Renal cortical epithelial cell (primary cell): ENCODE measurements at places on chromosomes 16 and 17.

- peak; percentile 14 for DNase-seq
Observed at GRCh38 chr17:39573447-39574298, 34.0 kb downstream of the NEUROD2 start.

GRCh38 chr17:82246365-82247181 lies 17.7 kb downstream of the SLC16A3 start:
- DNase-seq = peak; percentile 71

DNA sequence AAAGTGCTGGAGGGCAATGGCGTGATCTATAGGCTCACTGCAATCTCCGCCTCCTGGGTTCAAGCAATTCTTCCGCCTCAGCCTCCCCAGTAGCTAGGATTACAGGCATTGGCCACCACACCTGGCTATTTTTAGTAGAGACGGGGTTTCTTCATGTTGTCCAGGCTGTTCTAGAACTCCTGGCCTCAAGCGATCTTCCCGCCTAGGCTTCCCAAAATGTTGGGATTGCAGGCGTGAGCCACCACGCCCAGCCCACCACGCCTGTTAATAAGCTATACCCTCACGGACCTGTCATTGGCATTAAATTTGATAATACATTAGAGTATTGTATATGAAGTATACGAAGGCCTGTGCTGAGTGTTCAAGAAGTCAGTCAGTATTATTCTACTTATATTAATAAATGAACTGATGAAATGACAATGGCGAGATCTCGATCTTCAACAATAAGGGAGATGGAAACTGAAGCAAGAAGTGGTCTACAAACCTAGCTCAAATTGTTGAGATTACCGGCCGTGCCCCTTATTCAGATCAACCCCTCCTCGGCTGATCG lies 818 bp upstream of the BCAS3 start:
- no peak for DNase-seq

DNA sequence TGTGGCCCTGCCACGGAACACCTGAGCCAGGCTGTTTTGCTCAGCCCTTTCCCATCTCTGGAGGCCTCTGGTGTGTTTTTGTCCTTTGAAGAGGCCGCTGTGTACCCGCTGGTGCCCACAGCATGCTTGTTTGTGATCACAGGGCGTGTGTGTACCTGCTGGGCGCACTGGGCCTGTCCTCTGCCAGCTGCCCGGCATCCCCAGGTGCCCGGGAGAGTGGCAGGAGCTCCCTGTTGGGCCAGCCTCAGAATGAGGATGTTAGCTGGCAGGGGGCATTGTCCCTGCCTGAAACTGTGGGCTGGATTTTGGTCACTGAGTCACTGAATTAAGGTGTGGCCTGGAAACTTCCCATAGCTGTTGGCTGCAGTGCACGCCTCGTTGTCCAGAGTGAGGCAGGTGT lies 31.1 kb downstream of the BAIAP2 start:
- peak; percentile 22 for DNase-seq

- DNase-seq = no peak
Observed at GRCh38 chr17:78668847-78669246, 91.7 kb upstream of the DNAH17 start.

- DNase-seq = no peak
Observed at GRCh38 chr16:17446661-17447060, 24.1 kb downstream of the XYLT1 start.

- no peak for DNase-seq
Observed at GRCh38 chr17:3961564-3962047, 2.6 kb downstream of the ATP2A3 start.

DNA sequence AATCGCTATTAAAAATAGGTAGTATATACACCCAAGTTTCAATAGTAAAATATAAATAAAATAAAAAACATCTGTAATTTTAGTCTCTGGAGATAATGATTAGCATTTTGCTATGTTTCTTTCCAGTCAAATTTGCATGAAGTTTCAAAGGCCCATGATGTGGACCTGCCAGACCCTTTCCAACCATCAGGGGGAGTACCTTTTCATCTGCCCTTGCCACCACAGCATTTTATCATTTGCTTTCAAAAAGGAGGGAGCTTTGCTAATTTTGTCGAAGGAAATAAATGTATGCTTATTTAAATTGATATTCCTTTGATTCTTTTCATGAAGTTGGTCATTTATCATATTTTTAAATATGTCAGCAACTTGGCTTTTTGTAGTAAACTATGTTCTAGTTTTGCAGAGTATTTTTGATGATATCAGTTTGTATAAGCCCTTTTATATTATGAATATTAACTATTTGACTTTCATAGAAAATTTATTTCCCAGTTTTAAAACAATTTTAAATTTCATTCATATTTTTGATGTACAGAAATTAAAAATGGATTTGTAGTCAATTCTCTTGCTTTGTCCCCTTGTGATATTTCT lies 115.2 kb upstream of the NETO2 start:
- DNase-seq = peak; percentile 5

DNA sequence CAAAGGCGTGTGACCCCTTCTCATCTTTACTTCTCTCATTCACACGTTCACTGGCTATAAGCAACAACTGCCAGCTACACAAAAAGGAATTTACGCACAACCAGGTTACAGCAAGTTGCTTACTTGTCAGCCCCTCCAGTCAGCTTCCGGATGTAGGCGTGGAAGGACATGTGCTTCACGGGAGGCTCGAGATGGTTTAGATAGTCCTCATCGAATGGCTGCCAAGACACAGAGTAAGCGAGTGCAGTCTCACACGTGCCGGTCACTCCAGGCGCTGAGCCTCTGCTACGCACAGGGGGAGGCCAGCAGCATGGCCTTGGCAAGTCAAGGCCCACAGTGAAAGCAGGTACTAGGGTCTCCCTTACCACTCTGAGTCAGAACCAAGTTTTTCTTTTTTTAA lies 28.3 kb downstream of the NPLOC4 start:
- DNase-seq = no peak

DNA sequence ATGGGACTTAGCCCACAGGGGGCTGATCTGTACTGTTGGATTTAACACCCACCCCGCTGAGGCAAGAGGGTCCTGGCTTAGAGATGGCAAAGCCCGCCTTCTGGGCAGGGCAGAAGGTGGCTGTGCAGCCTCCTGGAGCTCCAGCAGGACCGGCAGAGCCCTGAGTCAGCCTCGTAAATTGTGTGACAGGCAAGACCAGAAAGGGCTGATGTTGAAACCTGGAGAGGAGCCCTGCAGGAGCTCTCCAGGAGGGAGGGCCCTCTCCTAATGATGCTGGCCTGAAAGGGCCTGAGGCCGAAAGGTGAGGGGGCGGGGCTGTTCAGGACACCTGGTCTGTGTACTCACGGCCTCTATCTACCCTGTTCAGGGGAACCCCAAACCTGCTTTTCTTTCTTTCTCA lies 22.5 kb upstream of the MYO15B start:
- DNase-seq = peak; percentile 38

DNA sequence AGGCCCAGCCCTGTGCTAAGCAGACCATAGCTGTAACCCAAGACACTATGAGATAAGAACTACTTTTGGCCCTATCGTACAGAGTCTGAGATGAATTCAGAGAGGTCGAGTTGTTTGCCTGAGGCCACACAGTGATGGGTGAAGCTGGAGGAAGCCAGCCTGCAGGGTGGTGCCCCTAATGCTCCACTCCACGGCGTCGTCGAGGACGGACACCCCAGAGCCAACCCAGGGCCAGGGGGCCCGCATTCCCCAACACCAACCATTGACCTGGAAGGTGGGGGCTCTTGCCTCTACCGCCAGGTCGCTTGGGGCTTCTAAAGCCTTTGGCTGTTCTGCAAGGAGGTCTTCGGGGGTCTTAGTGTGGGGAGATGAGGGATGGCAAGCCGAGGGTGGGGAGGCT lies 84.1 kb downstream of the IRF8 start:
- DNase-seq = no peak

GRCh38 chr16:2365397-2366294 lies 25.1 kb upstream of the ABCA3 start:
- peak; percentile 72 for DNase-seq

DNA sequence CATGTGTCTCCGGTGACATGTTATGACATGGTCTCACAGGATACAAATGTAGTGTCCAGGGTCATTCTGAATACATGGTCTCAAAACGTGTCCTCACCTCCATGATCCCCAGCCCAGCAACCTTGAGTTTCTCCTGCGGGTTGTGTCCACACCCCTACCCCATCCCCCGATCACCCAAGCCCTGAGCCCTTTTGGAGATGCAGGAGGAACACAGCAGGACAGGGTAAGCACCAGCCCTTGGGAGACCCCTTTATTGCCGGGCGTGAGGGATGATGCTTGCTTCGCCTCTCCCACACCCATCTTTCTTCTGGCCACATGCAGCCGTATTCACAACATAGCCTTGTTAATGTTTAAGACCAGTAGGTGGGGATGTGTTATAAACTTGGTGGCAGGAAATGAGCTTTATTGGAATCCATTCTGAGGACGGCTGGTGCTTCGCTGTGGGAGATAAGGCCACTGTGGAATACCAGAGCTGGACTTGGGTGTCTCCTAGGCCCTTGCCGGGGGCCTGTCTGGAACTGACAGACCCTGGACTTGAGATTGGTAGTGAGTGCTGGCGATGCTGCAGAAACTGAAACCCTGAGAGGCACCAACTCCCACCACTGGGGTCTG lies 5.5 kb downstream of the TMEM132E start:
- peak; percentile 31 for DNase-seq
